ENCODE measurements at places on chromosomes 2 and 18.

GRCh38 chr2:178865146-178865936 is 58.1 kb upstream of the TTN start:
- no peaks in the 10 kb centered on the region for H3K27me3 ChIP-seq
- no peak overlapping the region for H3K4me3 ChIP-seq
- DNase-seq, result no peak
- H3K27ac ChIP-seq, result no peak overlapping the region
- peaks cover 4% of the 10 kb centered on the region for H3K36me3 ChIP-seq

- no peaks in the 10 kb centered on the region for H3K4me1 ChIP-seq
- H3K27me3 ChIP-seq, result peaks cover 54% of the 10 kb centered on the region
- H3K27ac ChIP-seq, result no peak overlapping the region
- H3K36me3 ChIP-seq, result no peaks in the 10 kb centered on the region
These were observed 2.8 kb downstream of the CIDEA start for GRCh38 chr18:12256951-12257350.

DNA sequence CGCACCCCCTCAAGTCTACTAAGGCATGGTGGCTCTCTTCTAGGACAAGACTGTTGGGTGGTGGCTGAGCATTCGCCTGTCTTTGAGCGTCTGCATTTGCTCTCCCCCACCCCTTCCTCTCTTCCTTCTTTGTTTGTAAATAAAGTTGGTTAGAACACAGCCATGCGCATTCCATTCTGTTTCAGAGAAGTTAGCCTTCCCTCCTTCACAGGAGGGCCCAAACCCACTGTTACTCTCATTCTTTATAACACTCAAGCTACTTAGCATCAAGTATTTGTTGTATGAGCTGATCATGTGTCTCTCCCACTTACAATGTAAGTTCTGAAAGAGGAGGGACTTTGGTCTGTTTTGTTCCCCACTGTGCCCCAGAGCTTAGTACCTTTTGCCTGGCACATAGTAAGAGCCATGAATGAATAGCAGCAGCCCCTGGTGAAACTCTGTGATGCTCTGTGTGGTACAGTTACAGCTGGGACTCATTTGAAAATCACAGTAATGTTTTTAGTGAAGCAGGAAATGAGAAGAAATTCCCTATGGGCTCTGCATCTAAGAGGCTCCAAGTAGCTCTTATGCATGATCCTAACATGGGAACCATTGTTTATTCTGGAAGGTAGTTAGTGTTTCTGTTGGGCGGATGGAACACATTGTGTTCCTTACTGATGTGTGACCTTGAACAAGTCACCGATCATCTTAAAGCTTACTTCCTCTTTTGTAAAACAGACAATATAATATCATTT is 7.7 kb downstream of the MGAT5 start:
- no peaks in the 10 kb centered on the region for H3K27me3 ChIP-seq
- peaks cover 67% of the 10 kb centered on the region for H3K4me1 ChIP-seq
- H3K36me3 ChIP-seq, result peaks cover 7% of the 10 kb centered on the region
- no peak for DNase-seq
- H3K4me3 ChIP-seq, result no peak overlapping the region

GRCh38 chr2:41933585-41934320 is 114.1 kb upstream of the PKDCC start:
- H3K4me3 ChIP-seq, result no peak overlapping the region
- H3K4me1 ChIP-seq, result no peaks in the 10 kb centered on the region
- no peak for DNase-seq
- H3K27ac ChIP-seq, result no peak overlapping the region

DNA sequence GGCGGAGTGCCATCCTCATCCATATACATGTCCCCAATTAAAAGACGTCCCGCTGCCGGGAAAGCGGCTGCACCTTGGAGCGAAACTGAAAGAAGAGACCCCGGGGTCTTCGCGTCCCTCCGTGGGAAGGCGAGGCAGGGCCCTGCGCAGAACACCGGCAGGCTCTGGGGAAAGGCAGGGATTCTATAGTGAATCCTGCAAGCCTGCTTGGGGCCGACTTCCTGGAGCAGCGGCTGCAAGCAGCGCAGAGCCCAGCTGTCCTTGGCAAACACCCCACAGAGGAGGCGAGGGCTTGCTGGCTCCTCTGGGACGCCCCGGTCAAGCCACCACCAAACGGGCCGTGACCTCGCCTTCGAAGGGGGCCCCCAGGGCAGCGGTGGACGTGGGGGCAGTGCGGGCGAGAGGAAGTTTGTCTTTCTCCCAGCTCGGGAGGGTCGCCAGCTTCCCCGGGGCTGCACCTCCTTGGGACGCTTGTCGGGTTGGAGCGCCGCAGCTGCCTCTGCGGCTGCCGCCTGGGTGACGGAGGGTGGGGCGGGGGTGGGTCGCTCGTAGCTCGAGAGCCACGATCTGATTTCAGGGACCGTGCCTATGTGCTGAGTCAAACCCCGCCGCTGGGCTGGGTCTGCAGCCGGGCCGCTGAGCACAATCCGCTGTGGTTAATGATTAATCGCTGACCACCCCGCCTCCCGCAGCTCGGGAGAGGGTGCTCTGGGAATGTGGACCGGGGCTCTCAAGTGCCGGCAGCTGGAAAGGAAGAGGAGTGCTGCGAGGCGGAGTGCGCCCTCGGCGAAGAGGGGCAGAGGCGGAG is 486 bp upstream of the GPR39 start:
- no peaks in the 10 kb centered on the region for H3K36me3 ChIP-seq
- no peak overlapping the region for H3K4me3 ChIP-seq
- H3K27me3 ChIP-seq, result peaks cover 37% of the 10 kb centered on the region
- no peak overlapping the region for H3K27ac ChIP-seq
- H3K4me1 ChIP-seq, result no peaks in the 10 kb centered on the region

DNA sequence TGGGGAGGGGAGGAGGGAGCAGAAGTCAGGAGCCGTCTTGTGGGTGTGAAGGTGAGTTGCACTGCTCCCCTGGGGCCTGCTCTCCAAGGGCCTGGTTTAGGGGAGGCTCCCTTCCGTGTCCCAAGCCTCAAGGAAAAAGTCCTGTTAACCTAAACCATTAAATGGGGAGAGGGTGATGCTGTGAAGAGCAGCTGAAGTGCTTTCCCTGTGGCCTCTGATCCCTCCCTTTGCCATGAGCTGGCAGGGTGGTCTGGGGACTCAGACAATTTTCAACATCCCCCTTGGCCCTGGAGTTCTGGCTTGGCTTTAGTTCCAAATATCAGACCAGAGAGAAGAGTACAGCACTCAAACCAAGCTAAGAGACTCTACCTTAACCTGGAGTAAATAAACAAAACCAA is 692 bp upstream of the POMC start:
- no peaks in the 10 kb centered on the region for H3K36me3 ChIP-seq
- peaks cover 24% of the 10 kb centered on the region for H3K4me1 ChIP-seq
- peaks cover 50% of the 10 kb centered on the region for H3K27me3 ChIP-seq
- H3K4me3 ChIP-seq, result peak overlapping the region; percentile 66
- DNase-seq, result no peak

DNA sequence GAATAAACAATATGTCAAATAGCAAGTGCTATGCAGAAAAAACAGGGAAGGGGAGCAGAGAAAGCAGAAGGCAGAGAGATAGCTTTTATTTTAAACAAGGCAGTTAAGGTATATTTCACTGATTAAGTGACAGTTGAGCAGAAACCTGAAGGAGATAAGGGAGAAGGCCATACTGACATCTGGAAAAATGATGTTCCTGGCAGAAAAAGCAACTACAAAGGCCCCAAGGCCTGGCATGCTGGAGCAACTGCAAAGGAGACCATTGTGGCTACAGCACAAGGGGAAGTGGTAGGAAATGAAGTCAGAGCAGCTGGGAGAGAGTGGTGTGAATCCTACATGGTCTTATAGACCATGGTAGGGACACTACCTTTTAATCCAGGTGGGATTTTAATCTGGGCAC is 8.9 kb upstream of the PCBP1 start:
- peaks cover 36% of the 10 kb centered on the region for H3K4me1 ChIP-seq
- H3K27ac ChIP-seq, result peak overlapping the region; percentile 22
- DNase-seq, result no peak
- H3K4me3 ChIP-seq, result no peak overlapping the region

- DNase-seq, result no peak
- peaks cover 3% of the 10 kb centered on the region for H3K27me3 ChIP-seq
- peaks cover 11% of the 10 kb centered on the region for H3K4me1 ChIP-seq
- no peak overlapping the region for H3K27ac ChIP-seq
- H3K4me3 ChIP-seq, result no peak overlapping the region
- peaks cover 12% of the 10 kb centered on the region for H3K36me3 ChIP-seq
These were observed 12.2 kb downstream of the HES6 start for GRCh38 chr2:238227587-238228032.

DNA sequence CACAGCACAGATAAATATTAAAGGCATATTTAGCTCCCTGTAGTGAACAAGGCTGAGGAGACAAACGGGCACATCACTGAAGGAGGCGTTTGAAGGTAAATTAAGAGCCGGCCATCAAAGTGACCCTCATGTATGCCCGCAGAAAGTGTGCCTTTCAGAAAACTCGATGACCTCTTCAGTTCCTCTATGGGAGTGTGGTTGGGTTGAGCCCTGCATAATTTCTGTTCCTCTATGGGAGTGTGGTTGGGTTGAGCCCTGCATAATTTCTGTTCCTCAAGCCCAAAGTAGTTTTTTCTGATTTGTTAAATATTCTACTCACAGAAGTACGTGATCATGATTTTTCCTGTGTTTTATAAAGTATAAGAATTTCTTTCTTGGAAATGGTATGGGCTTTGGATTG is 568.5 kb downstream of the TSN start:
- no peak overlapping the region for H3K4me3 ChIP-seq
- DNase-seq, result no peak
- H3K27ac ChIP-seq, result no peak overlapping the region
- H3K4me1 ChIP-seq, result no peaks in the 10 kb centered on the region
- H3K27me3 ChIP-seq, result no peaks in the 10 kb centered on the region

- DNase-seq, result no peak
- H3K4me3 ChIP-seq, result no peak overlapping the region
- H3K4me1 ChIP-seq, result no peaks in the 10 kb centered on the region
- no peak overlapping the region for H3K27ac ChIP-seq
These were observed 109.1 kb downstream of the PLA2R1 start for GRCh38 chr2:159953136-159953823.

- no peak for DNase-seq
- peaks cover 3% of the 10 kb centered on the region for H3K4me1 ChIP-seq
- H3K36me3 ChIP-seq, result no peaks in the 10 kb centered on the region
- H3K27ac ChIP-seq, result no peak overlapping the region
- peaks cover 5% of the 10 kb centered on the region for H3K27me3 ChIP-seq
These were observed 32.1 kb downstream of the CRACDL start for GRCh38 chr2:98903767-98904485.

DNA sequence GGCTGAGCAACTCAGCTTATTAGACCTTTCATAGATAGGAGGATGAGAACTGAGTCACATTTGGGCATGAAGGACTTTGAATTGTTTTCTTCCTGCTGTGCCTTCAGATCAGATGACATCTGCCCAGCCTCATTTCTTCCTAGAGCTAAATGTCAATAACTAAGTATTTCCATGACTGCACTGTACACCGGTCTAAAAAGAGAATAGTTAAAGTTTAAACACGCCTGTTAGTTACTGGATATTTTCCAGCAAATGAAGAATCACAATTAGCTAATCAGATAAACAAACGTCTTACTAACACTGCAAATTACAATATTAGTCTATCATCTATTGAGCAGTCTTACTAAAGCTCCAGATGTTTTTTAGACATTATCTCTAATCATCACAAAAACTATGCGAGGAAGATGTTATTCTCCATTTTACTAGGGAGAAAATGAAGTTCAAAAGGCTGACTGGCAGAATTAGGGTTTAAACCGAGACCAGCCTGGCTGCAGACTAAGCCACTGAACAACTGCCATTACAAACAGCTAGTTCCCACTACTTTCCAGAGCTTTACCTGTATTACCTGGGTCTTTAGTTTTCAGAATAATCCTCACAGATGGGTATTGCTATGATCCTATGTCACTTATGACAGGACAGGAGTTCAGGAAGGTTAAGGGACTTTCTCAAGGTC is 69.4 kb upstream of the ZNF397 start:
- H3K4me1 ChIP-seq, result peaks cover 15% of the 10 kb centered on the region
- H3K27me3 ChIP-seq, result no peaks in the 10 kb centered on the region
- H3K27ac ChIP-seq, result peak overlapping the region; percentile 63
- no peak for DNase-seq

DNA sequence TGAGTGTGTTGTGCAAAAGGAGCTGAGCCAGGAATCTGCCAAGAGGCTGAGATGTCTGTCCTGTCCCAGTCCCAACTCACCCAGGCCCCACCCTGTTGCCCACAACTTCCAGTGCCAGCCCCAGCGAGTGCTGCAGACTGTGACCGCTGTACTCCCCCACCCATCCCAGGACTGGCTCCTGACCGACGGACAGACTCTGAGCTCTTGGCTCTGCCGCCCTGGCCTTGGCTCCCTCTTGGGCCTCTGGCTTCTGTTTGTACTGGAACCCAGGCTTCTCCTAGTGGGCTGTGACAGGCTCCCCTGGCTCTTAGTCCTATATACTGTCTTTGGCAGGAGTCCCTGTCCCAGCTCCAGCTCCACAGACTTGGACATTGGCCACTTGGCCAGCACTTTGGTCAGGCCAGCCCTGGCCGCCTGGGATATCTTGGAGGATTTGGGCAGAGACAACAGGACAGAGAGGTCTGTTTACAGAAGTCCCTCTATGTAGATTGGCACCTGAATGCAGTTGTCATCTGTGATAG is 41.1 kb downstream of the ACOXL start:
- no peak for DNase-seq
- H3K27me3 ChIP-seq, result peaks cover 2% of the 10 kb centered on the region
- H3K36me3 ChIP-seq, result no peaks in the 10 kb centered on the region
- H3K4me3 ChIP-seq, result no peak overlapping the region
- H3K27ac ChIP-seq, result no peak overlapping the region

GRCh38 chr18:8658858-8659485 is 46.4 kb upstream of the MTCL1 start:
- H3K27me3 ChIP-seq, result peaks cover 7% of the 10 kb centered on the region
- DNase-seq, result no peak
- H3K4me1 ChIP-seq, result peaks cover 5% of the 10 kb centered on the region
- no peaks in the 10 kb centered on the region for H3K36me3 ChIP-seq
- H3K27ac ChIP-seq, result no peak overlapping the region

- H3K36me3 ChIP-seq, result no peaks in the 10 kb centered on the region
- no peaks in the 10 kb centered on the region for H3K4me1 ChIP-seq
- no peak for DNase-seq
- no peak overlapping the region for H3K27ac ChIP-seq
- no peak overlapping the region for H3K4me3 ChIP-seq
These were observed 843.3 kb downstream of the GALR1 start for GRCh38 chr18:78092901-78093300.

GRCh38 chr2:144137705-144138428 is 382.1 kb downstream of the ZEB2 start:
- no peak overlapping the region for H3K27ac ChIP-seq
- no peak overlapping the region for H3K4me3 ChIP-seq
- H3K36me3 ChIP-seq, result peaks cover 26% of the 10 kb centered on the region

- H3K27ac ChIP-seq, result no peak overlapping the region
- no peak overlapping the region for H3K4me3 ChIP-seq
- no peak for DNase-seq
- H3K36me3 ChIP-seq, result no peaks in the 10 kb centered on the region
- no peaks in the 10 kb centered on the region for H3K4me1 ChIP-seq
- peaks cover 37% of the 10 kb centered on the region for H3K27me3 ChIP-seq
These were observed 5.1 kb upstream of the STEAP3 start for GRCh38 chr2:119218478-119219064.

- peak; percentile 4 for DNase-seq
- no peak overlapping the region for H3K27ac ChIP-seq
- H3K4me1 ChIP-seq, result peaks cover 8% of the 10 kb centered on the region
- H3K4me3 ChIP-seq, result peak overlapping the region; percentile 79
- peaks cover 72% of the 10 kb centered on the region for H3K27me3 ChIP-seq
These were observed 798 bp downstream of the TANC1 start for GRCh38 chr2:158969162-158969714.

All from activated naive CD8-positive, alpha-beta T cell treated with anti-CD3 and anti-CD28 coated beads for 36 hours (primary cell).